AG20443 (cell line): ENCODE measurements at places on chromosomes 6 and 20.

GRCh38 chr6:40552941-40553340, 34.2 kb downstream of the LRFN2 start:
- no peak for DNase-seq

- DNase-seq, result no peak
Observed at GRCh38 chr20:23794841-23795240, 31.7 kb downstream of the CST2 start.

DNA sequence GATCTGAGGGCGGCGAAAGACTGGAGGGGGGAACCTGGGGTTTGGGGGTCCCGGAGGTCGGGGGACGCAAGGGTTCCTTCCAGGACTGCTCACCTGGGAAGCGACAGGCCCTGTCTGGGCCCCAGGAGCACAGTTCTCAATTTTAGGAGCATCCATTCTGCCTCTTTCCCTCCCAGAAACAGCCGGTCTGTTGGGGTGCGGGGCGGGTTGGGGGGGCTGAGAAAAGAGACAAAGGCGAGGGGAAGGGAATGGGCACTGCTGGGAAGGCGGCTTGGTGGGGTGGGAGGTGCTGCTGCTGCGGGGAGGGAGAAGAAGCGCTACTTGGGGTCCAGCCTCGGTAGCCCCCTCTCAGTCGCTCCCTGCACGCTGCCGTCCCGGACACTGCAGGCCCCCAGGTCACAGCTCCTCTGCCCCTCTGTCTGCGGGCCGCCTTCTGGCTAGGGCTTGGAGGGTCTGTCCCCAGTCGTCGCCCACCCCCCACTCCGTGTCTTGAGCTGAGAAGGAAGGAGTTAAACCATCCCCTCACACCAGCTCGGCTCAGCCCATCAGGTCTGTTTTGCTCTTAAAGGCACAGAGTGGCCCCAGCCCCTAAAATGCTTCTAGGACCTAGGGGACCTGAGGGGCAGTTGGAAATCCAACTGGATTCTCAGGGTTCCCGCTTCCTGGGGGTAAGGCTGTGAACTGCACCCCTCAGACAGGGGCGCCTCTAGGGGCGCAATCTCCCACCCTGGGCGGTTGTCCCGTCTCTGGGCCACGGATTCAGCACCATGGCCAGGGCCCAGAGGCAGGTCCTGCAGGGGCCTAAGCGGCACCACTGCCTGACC, 690 bp downstream of the GDAP1L1 start:
- DNase-seq, result peak; percentile 73

DNA sequence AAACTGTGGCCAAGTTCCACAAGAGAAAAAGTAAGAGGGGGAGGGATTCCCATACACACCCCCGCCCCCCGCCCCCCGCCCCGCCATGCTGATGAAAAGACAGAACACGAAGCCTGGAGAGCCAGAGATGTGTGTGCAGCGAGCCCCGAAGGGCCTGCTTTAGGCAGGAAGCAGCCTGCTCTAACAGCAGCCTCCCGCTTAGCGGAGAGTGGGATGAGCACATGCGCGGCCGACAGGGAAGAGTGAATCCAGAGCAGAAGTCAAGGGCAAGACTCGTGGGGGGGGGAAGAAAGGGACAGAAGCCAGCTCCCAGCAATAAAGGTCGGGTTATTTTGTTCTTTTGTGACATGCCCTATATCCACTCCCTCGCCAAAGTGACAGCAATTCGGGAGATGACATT, 67.2 kb upstream of the PTGIS start:
- DNase-seq, result no peak

GRCh38 chr20:34887023-34887422, 10.6 kb downstream of the ACSS2 start:
- DNase-seq, result no peak

DNA sequence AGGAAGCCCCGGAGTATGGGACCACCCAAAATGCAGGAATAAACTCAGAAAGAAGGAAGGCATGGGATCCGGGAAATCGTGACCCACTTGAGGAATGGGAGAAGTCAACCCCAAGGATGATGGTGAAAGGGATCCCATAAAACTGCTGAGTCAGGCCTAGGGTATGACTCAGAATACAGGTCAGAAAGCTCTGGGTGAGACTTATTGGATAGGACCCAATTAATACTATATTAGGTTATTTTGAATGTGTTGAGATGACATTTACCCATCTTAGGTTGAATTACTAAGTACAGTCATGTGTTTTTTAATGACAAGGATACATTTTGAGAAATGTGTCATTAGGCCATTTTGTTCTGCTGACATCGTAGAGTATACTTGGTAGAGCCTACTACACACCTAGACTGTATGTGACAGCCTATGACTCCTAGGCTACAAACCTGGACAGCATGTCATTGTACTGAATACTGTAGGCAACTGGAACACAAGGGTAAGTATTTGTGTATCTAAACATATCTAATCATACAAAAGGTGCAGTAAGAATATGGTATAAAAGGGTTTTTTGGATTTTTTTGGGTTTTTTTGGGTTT, 17.1 kb upstream of the HIVEP1 start:
- DNase-seq, result no peak

GRCh38 chr6:26359765-26360164, 5.2 kb upstream of the BTN3A2 start:
- DNase-seq, result no peak

DNA sequence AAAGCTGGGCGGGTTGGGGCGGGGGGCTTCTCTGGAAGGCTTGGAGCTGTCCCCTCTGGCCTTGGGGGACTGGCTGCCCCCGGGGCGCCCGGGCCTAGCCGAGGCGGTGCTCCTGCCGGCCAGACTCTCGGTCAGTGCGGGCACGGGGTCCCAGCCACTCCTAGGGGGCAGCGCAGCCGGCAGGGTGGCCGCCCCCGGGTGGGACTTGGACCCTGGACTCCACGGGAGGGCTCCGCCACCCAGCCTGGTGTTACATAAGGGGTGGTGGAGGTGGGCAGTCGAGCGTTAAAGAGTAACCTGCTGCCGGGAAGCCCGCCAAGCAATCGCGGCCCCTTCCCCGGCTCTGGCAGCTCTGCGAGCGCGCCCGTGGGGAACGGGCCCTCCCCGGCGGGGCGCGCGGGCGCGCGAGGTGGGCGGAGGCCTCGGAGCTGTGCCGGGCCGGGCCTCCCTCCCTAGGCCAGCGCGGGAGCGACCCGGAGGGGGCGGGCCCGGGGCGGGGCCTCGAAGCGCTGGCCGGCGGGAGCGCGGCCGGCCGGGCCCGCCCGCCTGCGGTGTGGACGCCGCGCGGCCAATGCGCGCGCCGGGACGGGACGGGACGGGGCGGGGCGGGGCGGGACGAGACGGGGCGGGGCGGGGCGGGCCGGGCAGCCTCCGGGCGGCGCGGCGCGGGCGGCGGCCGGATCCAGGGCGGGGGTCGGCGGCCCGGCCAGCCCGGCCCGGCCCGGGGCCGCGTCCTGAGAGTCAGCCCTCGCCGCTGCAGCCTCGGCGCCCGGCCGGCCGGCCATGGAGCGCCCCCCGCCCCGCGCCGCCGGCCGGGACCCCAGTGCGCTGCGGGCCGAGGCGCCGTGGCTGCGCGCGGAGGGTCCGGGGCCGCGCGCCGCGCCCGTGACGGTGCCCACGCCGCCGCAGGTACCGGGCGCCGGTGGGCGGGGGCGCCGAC, at the start of gene SLC2A4RG:
Gene SLC2A4RG, plus strand, starts transcription at position 647 of the 940 bp plus-strand sequence. Its CDS starts 137 bp downstream, at position 784.
- peak; percentile 100 for DNase-seq

DNA sequence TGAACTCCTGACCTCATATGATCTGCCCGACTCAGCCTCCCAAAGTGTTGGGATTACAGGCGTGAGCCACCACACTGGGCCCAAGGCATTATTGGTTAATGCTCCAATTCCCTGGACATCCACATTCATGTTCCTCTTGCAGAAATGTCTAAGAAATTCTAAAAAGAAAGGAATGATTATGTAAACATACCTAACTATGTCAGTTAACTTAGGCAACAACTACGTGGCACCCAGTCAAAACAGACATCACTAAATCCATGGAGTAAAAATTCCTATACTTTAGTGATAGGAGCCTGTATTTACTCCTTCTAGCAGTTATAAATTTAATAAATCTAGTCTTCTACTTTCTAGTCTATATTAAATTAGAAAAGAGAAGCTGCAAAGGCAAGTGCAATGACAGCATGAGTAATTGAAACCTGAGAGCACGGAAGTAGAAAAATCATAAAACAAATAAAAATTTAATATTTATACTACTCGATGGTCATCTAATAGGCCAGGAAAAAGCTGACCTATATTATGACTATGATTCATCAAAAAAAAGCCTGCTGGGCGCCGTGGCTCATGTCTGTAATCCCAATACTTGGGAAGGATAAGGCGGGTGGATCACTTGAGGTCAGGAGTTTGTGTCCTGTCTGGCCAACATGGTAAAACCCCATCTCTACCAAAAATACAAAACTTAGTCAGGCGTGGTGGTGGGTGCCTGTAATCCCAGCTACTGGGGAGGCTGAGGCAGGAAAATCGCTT, 4.2 kb downstream of the AHI1 start:
- DNase-seq, result no peak

GRCh38 chr6:37021356-37022129, 16.1 kb downstream of the FGD2 start:
- DNase-seq, result peak; percentile 40

DNA sequence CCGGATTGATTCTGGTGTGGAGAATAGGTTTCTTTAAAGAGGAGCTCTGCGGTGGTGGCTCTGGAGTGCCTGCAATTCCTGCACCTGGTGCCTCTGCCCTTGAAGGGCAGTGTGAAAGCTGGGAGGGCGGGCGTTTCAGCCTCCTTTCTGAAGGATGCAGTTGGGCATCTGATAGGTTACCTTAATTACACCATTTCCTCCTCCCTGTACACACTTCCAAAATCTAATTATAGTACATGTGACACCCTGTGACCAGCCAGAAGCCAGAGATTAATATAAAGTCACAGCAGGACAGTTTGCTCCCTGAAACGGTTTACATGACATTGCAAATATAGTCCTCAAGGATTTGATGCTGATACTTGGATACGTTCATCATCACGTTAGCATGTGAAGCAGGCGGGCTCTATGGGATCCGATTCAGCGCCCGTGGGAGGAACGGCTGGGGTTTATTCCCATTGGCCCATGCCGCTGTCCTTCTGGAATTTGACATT, 548.2 kb downstream of the QKI start:
- DNase-seq, result no peak

DNA sequence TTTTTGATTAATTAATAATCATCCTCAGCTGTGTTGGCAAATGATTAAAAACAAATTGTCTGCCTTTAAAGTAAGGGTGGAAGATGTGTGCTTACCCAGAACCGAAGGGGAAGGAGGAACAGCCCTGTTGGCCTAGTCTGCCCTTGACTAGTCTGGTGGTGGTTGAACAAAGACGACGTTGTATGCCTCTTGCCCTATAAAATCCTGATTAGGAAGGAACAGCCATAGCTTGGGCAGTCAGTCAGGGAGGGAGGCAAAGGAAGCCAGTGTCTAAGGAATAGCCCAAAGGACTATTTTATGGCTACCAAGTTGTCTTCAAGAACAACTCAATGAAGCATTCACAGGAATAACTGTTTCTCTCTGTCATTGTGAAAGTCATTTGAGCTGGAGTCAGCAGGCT, 70.7 kb downstream of the PRDM1 start:
- DNase-seq, result no peak

GRCh38 chr6:26012061-26012460, 49.5 kb downstream of the TRIM38 start:
- DNase-seq, result no peak

DNA sequence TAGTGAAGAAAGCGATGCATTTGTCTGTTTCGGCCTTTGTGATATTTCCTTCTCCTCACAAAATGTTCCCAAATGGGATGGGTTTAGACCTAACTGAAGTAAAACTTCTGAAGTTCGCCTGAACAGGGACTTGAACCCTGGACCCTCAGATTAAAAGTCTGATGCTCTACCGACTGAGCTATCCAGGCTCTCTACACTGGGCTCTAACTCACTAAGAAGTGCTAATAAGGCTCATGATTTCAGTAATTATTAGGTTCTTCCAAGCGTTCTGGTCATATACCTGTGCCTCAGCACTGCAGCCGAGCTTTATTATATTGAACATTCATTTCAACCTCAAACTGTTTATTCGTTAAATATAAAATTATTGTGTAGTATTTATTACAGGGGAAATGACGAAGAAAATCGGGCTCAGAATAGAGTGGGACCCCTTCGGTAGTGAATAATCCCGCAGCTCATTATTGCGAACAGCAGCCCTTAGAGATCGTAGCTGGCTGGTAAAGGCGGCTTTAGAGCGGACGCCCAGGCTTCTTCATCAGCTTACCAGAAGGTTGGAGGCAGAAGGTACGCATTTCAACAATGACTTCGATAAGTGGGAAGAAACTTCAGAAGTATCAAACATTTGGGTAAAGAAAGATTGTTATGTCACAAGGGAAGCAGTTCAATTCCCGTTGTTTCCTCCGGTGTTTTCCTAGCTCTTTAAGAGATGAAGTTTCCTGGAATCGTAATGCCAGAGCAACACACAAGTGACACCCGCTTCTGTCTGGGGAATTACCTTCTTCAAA, 119.0 kb upstream of the ZNF184 start:
- DNase-seq, result no peak

DNA sequence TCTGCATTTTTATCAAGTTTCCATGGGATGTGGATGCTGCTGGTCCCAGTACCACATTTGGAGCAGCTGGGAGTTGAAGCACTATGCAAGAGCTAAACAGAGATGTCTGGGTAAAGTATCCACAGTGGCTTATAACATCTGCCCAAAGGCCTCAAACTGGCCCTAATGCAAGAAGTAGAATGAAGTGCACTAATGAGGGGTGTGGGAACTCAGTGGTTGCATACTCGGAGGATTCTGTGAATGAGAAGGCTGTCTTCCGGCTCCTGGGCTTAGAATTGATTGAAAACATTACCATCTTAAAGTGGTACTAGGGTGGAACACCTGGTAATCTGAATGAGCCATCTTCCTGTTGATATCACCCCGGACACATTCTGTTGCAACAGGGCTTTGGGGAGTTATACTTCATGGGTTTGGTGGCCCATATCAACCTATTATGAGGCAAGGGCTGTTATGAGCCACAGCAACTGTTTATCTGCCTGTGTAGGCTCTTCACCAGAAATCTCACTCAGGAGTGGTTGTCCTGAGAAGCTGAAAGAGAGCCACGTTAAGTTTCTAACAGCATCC, 54.7 kb upstream of the SNRPB2 start:
- no peak for DNase-seq

GRCh38 chr20:63895202-63895951, 451 bp downstream of the DNAJC5 start:
- no peak for DNase-seq

DNA sequence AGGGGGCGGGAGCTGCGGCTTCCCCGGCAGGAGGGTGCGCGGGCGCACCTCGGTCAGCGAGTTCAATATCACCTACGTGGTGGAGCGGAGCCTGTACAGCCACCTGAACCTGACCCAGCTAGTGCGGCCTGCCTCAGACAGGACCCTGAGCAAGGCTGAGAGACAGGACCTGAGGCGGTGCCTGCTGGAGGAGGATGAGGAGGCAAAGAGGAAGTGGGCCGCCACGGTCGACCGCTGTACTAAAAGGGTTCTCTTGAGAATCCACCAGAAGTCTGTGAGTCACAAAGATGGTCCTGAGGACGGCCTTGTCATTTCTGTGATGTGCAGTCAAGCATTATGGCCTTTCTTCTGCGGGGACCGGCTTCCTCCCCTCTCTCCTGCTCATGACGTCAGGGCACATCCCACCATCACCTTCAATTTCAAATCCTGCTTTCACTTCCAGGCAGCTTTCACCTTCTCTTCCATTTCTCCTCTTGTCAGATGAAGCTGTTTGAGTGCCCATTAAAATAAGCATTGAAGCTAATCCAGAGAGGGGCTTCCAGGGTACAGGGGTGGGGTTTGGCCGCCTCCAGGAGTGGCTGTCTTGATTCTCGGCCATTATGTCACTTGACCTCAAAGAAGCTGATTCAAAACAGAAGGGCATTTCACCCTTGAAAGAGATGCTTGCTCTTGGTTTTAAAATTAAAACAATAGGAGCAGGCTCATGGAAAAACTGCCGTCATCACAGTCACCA, 177.6 kb downstream of the SASH1 start:
- DNase-seq, result no peak

GRCh38 chr6:93416571-93417420, 2.6 kb downstream of the EPHA7 start:
- DNase-seq, result peak; percentile 19
